ENCODE measurements at places on chromosomes 2 and 18. TPM values are rescaled to one million over a fixed set of nuclear protein-coding genes. Genes with fewer than 3 reads are reported as not detected.
A peak's percentile ranks its signal among the peaks of the same experiment; 100 is the strongest.

Gene IL36G
- total RNA-seq: not detected

GRCh38 chr2:110741491-110741980 is 9.2 kb downstream of the ACOXL start:
- no peak for DNase-seq

Gene IER3IP1
- 3.5 TPM for total RNA-seq

DNA sequence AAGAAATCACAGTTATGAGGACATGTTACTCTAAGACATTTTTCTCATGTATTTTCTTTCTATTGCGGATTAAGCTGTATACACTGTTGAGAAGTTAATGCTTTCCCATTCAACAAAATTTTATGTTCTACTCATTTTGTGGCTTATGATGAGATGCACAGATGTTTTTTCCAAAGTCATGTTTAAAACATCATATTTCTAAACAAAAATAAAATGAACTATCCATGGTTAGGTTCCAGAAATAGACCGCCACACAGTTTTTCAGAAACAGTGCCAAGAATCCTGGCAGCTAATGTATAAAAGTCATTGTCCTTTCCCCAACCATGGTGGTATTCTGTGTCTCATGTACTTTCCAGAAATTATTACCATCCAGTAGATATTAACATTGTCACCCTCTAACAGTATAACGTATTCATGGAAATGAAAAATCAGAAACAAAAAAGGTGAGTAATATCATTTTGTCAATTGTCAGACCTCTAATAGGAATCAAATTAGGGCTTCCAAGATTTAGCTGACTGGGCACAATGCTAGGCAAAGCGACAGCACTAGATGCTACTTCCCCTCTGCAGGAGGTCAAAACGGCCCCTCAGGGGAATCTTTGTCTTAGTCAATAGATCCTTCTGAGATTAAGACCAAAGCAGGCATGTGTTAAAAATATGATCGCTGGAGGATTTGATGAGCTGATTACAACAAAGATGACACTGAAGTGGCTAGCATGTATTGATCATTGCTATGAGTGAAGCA is 54.4 kb upstream of the ZNF397 start:
- no peak for DNase-seq

Gene CCDC150
- 1.1 TPM for total RNA-seq

DNA sequence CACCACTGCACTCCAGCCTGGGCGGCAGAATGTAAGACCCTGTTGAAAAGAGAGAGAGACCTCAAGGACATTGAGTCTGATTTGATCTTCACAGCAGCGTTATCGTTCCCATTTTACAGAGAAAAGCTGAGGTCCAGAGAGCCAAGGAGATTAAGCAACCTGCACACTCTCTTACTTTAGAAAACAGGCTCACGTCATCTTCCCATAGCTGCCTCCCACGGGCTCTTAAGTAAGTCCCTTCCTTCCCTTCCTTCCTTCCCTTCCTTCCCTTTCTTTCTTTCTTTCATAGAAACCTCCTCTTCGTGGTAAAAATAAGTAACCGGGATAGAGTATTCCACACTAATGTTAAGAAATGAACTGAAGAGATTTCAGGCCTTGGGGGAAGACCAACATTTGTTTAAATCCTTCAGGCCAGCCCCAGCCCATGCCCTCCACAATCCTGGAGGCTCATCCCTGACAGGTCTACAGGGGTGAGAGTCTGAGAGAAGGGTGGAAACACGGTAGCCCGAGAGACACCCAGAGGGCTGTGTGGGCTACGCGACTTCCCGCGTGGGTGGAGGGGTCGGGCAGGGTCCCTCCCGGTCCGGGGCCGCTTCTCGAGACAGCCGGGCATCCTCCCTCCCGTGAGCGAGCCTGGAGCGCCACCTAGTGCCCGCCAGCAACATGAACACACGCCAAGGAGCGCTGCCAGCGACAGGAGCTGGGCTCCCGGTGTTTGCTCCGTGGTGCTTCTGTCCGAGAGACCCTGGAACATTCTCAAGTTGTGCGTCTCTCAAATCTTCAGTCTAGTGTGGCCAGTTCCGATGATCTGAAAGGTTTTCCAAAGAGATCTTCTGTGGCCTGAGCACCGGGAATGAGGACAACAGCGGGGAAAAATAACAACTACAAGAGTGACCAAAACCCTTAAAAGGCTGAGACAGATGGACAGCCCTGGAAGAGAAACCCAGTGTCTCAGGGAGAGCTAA is 160.3 kb downstream of the INO80D start:
- peak; percentile 68 for DNase-seq

DNA sequence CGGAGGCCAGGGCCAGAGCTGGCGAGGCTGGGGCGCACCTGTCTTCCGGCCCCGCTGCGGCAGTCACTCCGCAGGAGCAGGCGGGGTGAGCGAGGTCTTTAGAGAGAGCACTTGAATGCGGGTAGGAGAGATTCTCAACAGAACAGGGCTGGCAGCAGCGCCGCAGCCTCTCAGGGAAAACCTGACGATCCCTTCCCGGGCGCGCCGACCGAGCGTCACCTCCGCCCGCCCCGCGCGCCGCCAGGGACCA is 526 bp downstream of the PRKRA start:
- peak; percentile 70 for DNase-seq

- no peak for DNase-seq
These were observed 20.2 kb upstream of the TUBB6 start for GRCh38 chr18:12287684-12288402.

Gene ZNF892
- total RNA-seq: 4.1 TPM

DNA sequence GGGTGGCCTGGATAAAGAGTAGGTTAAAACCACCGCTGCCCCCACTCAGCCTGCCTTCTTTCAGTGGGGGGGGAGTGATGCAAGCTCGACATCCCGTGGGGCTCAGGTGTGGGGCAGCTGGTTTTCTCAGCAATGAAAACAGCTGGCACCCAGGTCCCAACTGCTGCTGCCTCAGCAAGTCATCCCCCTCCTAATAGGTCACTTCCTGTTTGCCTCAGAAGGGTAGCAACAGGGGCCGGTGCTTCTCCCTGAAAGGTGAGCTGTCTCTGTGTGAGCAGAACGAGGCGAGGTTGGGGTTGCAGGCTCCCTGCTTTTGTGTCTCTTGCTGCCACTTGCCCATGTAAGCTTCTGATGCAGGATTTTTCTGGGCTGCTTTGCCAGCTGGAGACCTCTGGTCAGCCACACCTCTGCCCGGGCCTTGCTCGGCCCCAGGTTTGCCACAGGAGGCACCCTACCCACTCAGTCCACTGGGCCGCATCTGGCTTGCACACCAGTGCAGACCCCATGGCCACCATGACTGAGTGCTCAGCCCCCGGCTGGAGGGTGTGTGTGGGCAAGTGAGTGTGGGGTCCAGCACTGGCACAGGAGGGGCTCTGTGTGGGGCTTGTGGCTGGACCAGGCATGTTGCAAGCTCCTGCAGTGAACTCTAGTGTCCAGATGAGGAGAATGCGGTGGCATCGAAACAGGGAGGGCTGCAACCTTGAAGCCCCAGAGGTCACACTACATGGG is 11.5 kb upstream of the ASB1 start:
- no peak for DNase-seq

Gene LGALSL
- total RNA-seq: 0.21 TPM

All from T-cell (primary cell).